ENCODE measurements at places on chromosomes 11 and 22.

DNA sequence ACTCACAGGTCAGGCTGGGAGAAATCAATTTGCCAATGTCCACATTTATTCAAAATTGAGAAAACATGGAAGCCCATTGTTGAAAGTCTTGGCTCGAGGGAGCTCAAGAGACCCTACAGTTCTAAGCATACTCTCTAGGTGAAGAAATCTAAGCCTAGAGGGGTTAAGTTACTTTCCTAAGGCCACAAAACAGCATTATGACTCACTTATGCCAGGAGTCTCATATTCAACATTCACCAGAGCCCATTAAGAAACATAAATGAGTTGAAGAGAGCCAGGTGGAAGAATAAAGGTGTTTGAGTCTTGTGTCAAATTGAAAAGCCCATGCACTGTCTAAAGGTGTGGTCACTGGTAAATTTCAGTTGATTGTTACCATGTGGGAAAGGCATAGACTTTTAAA is 108.1 kb downstream of the INSC start:
- no peak for DNase-seq

DNA sequence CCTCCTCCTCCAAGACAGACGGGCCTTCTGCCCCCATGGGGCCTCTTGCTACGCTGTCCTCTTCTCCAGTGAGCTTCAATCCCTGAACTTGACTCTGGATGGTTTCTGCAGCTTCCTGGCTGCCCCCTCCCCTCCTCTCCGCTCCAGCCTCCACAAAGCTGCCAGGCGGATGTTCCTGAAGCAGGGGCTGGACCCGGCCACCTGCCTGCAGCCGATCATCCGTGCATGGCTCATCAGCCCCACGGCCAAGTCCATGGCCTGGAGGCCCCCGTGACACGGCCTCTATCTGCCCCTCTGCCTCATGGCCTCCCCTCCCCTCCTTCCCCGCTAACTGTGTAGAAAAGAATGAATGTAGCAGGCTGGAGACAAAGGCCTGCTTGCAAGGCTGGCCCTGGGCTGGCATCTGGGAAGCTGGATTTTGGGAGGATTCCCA is 6.8 kb upstream of the SUN2 start:
- no peak for DNase-seq

DNA sequence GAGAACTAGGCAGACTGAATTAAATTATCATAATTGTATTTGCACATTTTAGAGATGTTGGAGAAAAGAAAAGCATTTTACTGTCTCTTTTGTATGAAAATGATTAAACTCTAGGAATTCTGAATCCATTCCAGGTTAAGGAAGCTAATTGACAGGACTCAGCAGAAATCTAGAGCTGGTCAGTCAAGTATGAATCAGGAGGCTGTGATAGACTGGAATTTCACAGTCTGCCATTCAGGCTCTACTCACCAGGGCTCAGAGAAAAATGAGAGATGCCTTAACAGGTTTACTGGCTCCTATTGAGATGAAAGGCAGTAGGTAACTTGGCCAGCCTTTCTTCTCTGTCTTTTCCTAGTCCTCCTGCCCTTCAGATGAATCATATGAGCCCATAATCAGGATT is 693.9 kb upstream of the CHORDC1 start:
- DNase-seq = no peak

- DNase-seq = no peak
Observed at GRCh38 chr22:19195796-19196731, 17.5 kb upstream of the SLC25A1 start.

DNA sequence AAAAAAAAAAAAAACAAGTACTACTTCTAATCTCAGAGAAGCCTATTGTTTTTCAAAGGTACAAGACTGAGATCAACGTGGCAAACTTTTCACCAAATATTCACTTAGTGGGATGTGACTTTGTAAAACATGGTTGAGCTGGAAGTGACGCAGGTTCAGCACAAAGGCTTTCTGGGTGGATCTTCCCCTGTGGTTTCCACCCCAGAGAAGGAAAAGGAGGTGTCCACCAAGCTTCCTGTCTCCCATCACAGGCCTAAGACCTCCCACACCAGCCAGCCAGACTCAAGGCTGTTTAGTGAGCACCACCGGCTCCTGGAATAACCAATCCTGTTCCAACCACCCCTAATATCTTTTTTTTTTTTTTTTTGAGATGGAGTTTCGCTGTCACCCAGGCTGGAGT is 5.7 kb downstream of the TMEM184B start:
- peak; percentile 45 for DNase-seq

DNA sequence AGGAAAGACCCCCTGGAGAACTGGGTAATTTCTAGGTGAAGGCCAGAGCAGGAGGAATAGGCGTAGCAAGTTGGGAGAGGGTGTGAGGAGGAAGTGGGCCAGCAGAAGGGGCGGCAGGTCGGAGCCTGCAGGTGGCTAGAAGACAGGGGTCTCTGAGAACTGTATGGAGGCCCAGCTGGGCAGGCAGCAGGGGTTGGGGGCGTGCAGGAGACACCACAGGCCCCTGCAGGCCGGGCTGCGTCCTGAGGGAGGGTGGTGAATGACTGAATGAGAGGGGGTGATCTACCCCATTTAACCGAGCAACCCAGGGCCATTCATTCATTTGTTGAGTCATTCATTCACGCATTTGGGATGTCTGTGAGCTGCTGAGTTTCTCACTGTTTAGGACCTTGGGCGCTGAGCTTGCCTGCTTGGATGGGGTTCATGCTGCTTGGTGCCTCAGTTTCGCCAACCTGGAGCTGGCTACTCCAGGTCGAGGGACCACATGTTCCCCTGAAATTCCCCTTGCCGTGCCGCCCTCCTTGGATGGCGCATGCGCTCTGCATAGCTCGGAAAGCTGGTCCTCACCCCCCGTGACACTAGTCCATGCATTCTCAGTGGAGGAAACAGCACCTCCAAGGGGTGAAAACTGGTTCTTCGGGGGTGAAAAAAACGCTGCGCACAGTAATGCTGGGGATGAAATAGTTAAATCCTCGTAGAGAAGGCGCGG is 15.6 kb downstream of the MPPED1 start:
- DNase-seq = no peak

DNA sequence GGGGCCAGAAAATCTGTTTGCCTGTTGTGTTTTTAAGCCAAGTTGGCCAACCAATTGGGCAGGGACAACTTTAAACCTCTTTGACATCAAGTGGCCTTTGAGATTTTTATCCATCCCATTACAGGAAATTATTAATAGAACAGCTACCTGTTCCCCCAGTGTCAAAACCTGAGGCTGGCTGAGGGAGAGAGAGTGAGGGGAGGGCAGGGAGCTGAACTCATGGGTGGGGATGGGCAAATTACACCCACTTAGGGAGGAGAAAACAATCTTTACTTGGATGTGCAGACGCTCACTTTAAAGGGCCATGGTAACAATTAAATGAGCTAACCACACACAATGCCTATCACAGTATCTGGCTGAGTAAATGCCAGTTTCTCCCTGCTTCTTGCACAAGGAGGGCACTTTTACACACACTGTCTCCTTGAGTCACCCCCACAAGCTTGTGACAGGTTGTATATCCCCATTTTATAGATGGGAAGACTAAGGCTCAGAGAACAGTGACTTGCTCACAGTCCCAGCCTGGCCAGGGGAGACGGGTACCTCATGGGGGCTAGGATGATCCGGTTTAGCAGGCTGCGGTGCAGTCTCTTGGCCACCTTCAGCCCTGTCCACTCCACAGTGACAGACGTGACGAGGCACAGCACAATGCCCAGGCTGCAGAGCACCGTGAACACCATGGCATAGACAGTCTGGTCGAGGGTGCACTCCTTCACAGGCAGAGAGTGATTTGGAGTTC is 17.8 kb upstream of the KCNJ11 start:
- DNase-seq = no peak

DNA sequence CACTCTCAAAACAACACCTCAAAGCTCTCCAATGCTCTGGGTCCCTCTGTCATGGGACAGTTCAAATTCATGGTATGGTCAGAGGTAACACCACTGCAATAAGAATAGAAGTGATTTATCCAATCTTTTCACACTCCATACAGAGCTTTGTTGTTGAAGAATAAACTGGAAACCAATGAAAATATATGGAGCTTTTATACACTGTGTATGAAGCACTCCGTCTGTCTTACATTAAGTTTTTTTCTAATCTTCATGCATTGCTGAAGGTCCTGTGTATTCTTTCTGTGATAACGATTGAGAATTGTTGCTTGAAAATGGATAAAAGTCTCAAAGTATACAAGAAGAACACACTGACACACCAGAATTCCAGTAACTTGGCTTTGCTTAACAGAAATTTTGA is 603.7 kb upstream of the LUZP2 start:
- no peak for DNase-seq

DNA sequence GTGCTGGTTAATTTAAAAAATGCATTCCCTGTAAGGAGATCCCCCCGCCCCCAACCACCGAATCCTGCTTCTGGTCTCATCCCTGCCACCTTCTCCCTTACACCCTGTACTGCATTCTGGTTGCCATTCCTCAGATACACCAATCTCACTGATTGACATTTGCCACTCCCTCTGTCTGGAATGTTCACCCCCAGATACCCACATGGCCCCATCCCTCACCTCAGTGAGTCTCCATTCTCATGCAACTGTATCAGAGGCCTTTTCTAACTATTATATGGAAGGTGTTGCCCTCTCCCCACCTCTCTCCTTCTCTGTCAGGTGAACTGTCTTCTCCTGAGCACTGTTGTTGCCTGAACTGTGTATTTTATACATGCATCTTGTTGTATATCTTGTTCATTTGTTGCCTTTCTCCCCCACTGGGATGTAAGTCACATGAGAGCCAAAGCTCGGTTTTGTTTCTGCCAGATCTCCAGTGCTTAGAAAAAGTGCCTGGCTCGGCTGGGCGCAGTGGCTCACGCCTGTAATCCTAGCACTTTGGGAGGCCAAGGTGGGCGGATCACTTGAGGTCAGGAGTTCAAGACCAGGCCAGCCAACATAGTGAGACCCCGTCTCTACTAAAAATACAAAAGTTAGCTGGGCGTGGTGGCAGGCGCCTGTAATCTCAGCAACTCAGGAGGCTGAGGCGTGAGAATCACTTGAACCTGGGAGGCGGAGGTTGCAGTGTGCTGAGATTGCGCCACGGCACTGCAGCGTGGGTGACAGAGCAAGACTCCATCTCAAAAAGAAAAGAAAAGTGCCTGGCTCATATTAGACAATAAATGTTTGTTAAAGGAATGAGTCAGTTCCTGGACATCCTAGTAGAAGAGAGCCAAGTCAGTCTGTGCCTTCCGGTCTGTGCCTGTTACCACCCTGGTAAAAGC is 61.0 kb downstream of the TNRC6B start:
- peak; percentile 67 for DNase-seq

- peak; percentile 6 for DNase-seq
Observed at GRCh38 chr11:37916331-37916730, 1318.3 kb upstream of the RAG2 start.

DNA sequence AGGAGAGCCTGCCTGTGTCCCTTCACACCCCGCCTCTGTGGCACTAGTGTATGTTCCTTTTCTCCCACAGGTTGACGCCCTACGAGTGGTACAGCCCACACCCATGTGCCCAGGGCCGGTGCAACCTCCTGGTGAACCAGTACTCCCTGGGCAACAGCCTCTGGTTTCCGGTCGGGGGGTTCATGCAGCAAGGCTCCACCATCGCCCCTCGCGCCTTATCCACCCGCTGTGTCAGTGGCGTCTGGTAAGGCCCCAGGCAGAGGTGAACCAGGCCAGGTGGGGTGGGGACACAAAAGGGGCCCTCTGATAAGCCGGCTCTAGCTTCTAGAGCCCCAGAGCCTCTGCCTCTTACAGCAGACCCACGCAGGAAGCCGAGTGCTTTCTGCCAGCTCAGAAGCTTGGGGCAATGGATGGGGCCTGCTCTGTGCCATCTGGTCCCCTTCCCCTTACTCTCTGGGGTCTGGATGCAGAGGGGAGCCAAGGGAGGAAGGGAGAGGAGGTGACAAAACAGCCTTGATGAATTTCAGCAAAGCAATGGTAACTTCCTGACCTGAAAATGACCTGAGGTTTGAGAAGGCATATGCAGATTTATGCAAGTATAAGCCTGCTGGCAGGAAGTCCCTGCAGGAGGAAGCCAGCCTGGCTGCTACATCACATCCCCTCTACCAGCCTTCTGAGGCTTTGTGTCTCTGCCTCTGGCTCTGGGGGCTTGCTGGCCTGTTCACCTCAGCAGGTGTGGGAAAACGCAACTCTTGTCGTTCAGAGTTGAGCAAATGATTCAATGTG is 67.0 kb upstream of the TBCEL start:
- DNase-seq = no peak

GRCh38 chr22:17830043-17830961 is 56.0 kb upstream of the BID start:
- DNase-seq = peak; percentile 76

- DNase-seq = no peak
Observed at GRCh38 chr22:49469896-49470740, 357.6 kb downstream of the BRD1 start.

GRCh38 chr11:93520726-93521509 is 22.3 kb downstream of the SMCO4 start:
- DNase-seq = no peak

GRCh38 chr11:2794046-2794967 is 91.3 kb downstream of the CDKN1C start:
- no peak for DNase-seq

DNA sequence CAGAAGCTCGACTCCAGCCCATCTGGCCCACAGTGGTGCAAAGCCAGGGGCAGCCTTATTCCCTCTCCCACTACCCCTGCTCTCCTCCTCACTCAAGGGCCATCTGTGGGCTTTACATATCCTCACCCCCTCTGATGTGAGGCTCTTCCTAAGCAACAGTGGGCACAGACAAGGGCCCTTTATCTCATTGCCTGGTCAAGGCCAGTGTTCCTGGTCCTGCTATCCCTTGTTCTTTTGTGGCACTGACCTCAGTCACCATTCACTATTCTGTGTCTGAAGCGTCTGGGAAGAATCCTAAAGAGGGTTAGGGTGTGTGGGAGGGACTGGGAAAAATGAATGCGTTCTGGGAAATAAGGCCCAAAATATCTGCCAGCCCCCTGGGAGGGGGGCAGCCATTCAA is 7.3 kb downstream of the DNAL4 start:
- no peak for DNase-seq

DNA sequence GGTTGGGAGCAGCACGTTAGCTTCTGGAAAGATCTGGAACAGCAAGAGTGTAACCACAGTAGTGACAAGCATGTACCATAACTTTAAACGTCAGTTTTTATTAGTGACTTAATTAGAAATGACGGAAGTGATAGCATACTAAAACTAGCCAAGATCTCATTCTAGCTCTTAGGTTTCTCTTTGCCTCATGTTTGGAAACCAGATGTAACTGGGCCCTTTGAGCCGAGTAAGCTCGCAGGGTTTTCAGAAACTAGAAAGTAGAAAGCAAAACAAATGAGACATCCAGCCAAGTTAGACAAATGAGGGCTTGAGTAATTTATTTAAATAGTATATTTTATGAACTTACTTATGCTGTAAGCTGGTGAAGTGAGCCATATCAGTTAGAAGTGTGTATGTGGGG is 40.2 kb upstream of the SLC5A12 start:
- DNase-seq = no peak

GRCh38 chr11:82494988-82495432 is 238.7 kb downstream of the FAM181B start:
- DNase-seq = no peak

GRCh38 chr11:17350455-17351171 is 987 bp upstream of the NCR3LG1 start:
- DNase-seq = no peak

DNA sequence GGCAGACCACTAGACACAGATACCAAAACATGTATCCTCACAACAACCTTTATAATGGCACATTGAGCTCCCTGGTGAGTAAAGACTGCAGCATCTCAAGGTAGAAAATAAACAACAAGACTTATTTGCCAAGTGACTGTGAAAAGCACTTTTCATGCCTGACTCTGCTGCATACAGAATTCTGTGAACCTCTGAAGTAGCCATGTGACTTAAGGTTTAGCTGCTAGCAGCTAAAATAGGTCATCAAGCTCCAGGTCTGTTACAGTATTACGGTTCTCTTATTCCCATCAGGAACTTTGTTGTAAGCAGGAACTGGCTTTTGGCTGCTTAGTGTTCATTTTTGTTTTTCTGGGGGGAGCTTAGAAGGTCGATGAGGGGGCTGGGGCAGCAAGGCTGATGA is 139.4 kb downstream of the PAX6 start:
- DNase-seq = no peak

Measured in astrocyte of the spinal cord (primary cell).